ENCODE measurements at places on chromosomes 2 and 18.

- DNase-seq, result no peak
Observed at GRCh38 chr18:23718243-23718720, 29.0 kb downstream of the LAMA3 start.

- no peak for DNase-seq
Observed at GRCh38 chr2:152376385-152376784, 41.4 kb downstream of the FMNL2 start.

DNA sequence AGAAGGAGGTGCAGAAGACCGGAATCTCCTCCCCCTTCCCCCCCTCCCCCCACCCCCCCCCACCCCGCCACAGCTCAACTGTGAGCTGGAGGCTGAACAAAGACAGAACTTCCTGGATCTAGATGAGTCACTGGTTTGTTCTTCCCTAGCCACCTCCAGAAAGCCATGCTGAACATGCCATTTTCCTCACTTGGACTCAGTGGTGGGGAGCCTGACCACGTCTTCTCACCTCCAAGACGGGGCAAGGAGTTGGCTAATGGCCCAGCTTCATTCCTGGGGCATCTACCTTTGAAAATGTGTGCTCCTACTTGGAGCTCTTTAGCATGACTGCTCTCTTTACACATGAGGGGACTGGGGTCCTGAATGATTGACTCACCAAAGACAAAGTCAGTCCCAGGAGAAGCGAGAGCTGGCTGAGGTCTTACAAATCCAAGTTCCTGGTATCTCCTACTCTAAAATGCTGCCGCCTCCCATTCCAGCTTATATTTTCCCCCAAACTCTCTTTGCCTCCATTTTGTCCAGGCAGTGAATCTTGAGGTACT, 22.6 kb upstream of the FZD5 start:
- no peak for DNase-seq

DNA sequence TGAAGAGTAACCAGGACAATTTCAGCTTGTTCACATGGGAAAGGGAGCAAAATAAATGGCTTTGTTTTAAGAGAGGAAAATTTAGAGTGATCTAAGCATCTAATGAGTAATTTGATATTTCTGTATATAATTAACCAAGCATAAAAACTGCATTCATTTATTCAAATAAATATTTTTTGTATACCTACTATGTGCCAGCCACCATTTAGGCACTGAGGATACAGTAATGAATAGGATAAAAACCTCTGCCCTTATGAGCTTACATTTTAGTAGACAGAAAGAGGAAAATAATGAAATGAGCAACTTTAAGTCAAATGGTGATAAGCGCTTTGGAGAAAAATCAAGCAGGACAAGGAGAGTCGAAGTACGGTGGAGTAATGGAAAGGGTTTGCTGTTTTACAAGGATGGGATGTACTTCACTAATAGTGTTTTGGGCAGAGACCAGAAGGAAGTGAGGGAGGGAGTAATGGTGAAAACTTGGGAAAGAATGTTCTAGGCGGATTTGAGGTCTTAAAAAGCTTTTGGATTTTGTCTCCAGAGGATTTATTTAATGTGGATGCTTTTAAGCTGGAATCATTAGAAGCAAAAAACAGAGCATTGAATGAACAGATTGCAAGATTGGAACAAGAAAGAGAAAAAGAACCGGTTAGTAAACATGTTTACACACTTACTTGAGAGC, 17.4 kb downstream of the NDC80 start:
- DNase-seq, result no peak

GRCh38 chr2:145352484-145352883, 832.6 kb upstream of the ZEB2 start:
- no peak for DNase-seq

GRCh38 chr2:120451334-120451733, 105.4 kb downstream of the INHBB start:
- DNase-seq, result no peak

- DNase-seq, result no peak
Observed at GRCh38 chr18:70966419-70966818, 677.6 kb downstream of the SOCS6 start.

DNA sequence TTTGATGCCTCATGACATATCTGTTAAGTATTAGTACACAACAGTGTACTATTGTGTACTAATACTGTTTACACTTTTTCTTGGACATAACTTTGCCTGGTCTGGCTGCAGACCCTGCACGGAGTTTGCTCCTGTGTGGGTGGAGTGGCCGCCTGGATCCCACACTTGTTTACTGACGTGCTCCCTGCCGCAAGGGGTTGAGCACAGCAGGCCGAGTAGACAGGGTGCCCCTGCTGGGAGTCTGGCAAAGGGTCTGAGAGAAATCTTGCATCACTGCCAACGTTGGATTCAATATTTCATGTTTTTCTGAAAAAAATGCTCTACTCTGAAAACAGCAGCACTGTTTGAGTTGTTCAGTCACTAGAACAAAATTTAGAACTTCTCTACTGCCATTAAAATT, 59.0 kb downstream of the PDK1 start:
- DNase-seq, result no peak

GRCh38 chr2:21358976-21359375, 235.2 kb downstream of the TDRD15 start:
- DNase-seq, result no peak

- no peak for DNase-seq
Observed at GRCh38 chr2:108323619-108324018, 34.9 kb downstream of the SULT1C2 start.

DNA sequence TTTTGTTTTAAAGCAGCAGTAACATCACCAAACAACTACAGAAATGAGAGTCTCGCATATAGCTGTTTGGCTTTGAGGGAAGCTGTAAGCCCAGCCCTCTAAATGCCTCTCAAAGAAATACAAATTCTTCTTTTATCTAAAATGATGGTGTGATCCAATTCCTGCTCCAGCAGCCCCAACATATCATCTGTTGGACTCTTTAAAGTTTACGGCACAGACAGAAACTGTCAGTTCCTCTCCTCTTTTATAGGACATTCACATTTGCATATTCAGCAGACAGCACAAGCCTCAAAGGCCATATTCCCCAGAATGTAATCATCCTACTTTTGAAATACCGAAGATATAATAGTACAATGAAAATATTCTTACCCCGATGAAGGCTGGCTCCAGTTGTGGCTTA, 216.9 kb upstream of the REV1 start:
- no peak for DNase-seq

- DNase-seq, result no peak
Observed at GRCh38 chr18:26543373-26543772, 5.0 kb downstream of the KCTD1 start.

DNA sequence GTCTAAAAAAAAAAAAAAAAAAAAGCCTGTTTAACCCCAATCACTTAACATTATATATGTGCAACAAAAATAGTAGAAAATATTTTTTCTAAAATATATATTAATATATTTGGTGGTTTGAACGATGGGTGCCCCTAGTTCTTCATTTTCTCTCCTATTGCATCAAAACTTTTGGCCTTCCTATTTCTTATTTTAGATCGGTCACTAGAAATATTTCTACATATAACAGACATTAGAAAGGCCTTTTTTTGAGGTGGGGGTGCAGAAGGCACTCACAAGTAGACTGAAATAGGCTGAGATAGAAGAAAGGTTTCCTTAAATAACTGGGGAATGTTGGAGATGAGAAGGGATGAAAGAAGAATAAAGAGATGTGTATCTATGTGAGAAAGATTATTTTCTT, 49.3 kb upstream of the AP1S3 start:
- no peak for DNase-seq

GRCh38 chr2:30992781-30993180, 145.5 kb downstream of the GALNT14 start:
- no peak for DNase-seq

GRCh38 chr2:104853534-104854497, at the start of gene POU3F3:
Gene POU3F3, plus strand, starts transcription at chr2:104854115. Its CDS starts 1,396 bp downstream, at chr2:104855511.
- DNase-seq, result peak; percentile 99

- no peak for DNase-seq
Observed at GRCh38 chr2:122414902-122415301, 659.5 kb downstream of the TSN start.

DNA sequence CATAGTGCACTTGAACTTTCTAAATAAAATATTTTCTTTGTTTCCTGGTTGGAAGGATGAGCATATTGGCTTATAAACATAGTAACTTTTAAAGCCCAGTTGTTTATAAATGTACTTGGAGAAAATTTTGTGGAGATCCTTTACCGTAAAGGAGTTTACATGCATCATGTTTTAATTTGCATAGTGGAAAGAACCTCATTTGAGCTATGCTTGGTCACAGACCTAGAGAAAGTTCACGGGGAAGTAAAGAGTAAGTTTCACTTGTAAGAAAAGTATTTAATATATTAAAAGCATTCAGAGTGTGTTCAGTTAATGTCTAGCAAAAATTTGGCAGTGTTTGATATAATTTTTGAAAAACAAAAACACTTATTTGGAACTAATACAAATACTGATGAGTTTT, 45.3 kb downstream of the PIKFYVE start:
- DNase-seq, result no peak
